Activated CD4-positive, alpha-beta T cell treated with anti-CD3 and anti-CD28 coated beads, Interleukin-2, amount 10 ng/mL, durations not matched to agents 7 days and 5 days (primary cell): ENCODE measurements at places on chromosomes 6 and 20. TPM values are rescaled to one million over a fixed set of nuclear protein-coding genes. Genes with fewer than 3 reads are reported as not detected.

DNA sequence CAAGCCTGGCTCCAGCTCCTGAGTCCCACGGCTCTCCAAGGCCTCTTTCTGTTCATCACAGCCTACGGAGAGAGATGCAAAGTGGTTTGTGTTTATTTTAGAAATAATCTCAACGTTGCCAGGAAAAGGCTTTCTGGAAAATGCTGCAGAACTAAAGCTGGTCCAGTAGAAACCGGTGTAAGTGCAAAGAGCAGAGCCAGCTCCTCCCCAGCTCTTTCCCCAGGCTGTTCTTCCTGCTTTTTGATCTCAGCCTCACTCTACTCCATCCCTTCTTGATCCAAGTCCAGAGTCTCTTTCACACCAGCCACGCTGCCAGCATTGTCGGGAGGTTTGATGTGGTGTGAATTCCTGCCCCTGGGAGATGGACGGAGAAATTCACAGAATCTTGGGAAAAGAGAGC, 69.8 kb downstream of the TMEM170B start:
- DNase-seq = no peak

Gene CNPY3
- total RNA-seq = 69.7 TPM

Gene OPRL1
- 1.6 TPM for total RNA-seq

- DNase-seq = no peak
These were observed 186.7 kb upstream of the VGLL2 start for GRCh38 chr6:117078624-117079023.

DNA sequence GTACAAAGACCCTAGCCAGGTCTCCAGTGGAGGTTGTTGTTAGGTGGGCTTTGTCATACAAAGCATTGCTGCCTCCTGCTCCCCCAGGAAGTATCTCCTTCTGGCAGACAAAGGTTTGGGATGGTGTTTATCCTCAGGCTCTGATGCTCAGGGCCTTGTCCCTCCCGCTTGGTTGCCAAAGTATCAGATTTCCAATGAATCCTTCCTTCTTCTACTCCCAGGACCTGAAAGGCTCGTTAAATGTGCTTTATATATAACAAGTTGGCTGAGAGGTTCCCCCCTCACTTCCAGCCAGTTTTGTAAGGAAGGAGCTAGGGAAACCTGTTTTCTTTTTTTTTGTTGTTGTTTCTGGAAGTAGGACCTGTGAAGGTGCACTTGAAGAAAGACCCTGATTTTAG, 14.4 kb downstream of the PTK7 start:
- no peak for DNase-seq

DNA sequence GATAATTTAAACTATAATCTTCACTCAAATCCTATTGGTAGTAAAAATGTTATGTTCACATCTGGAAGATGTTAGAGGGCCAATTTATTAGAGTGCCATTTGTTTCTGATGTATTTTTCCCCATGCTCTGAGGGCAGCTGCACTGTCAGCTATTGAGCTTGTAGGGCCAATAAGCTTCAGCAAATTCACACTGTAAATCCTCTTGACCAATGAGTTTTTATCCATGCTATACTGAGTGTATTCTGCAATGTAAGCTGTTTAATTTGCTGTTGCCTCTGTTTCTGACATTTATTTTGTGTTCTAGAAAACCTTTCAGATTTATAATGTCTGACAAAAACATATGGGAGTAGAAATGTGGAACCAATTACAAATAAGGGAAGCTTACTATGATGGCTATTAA, 62.6 kb downstream of the OGFRL1 start:
- no peak for DNase-seq

Gene NFATC2
- 62.0 TPM for total RNA-seq

Gene TUBB2B
- total RNA-seq = not detected
